GM12891 (cell line): ENCODE measurements at places on chromosomes 16 and 17.

DNA sequence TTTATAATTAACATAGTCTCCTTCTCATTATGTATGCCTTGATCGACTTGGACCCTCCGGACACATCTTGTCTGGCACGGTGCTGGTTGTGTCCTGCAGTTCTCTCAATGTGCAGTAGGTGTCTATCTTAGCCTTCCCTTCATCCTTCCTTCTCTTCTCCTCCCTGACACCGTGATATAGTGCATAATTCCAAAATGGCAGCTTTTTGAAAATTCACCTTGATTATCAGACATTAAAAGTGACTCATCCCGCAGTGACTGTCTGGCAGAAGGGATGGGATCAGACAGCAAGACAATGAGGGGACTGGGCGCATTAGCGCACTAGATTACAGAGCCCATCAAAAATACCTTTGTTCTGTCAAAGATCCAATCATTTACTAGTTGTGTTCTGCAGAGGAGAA is 70.0 kb upstream of the PMFBP1 start:
- no peak for DNase-seq

GRCh38 chr16:55149622-55150021 is 174.4 kb upstream of the IRX6 start:
- no peak for DNase-seq

DNA sequence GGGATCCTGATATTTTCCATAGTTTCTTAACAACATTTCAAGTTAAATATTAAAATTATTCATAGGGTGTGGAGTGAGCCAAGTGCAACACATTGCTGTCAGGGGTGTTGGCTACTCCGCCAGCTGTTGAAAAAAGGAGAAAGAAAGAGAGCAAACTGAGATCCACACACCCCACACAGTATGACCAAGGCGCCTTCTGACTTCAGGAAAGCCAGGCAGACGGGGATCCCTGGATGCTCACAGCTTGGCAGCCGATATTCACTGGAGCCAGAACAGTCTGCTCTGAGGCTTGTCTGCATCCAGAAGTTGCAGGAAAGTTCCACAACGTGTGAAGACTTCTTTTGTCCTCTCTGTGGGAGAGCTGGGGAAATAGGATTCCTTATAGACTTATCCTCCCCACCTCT is 9.3 kb downstream of the CHD9NB start:
- no peak for DNase-seq

GRCh38 chr16:19945934-19946333 is 61.3 kb upstream of the GPRC5B start:
- no peak for DNase-seq

- no peak for DNase-seq
These were observed 15.2 kb upstream of the ABCC3 start for GRCh38 chr17:50619489-50619888.

GRCh38 chr17:79093270-79093669 is 18.6 kb downstream of the ENGASE start:
- no peak for DNase-seq

DNA sequence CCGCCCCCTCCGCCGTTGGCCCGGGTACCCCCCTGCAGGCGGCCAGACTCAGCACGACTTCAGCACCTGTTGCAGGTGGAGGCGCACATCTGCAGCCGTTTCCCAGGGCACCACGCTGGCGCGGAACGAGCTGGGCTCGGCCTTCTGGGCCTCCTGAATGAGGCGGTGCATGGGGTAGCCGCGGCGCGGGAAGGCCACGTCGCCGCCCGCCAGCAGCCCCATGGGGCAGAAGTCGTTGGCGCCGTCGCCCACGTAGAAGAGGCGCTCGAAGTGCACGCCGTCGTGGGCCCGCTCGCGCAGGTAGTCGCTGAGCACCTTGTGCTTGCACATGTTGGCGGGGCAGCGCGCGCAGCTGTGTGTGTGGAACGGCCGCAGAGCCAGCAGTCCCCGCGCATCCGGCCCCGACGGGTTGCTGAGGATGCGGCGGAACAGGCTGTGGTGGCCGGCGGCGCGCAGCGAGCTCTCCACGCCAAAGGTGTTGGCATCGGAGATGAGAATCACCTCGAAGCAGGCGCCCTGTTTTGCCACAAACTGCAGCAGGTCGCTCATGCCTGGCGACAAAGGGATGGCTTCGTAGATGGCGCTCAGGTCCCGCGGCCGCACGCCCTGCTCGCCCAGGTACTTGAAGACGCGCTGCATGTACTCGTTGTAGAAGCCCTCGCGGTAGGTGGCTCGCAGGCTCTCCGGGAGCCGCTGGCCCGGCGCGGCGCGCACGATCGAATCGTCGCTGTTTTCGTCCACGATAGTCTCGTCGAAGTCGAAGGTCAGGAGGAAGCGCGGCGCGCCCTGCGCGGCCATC is 6.2 kb downstream of the PHOSPHO1 start:
- no peak for DNase-seq

DNA sequence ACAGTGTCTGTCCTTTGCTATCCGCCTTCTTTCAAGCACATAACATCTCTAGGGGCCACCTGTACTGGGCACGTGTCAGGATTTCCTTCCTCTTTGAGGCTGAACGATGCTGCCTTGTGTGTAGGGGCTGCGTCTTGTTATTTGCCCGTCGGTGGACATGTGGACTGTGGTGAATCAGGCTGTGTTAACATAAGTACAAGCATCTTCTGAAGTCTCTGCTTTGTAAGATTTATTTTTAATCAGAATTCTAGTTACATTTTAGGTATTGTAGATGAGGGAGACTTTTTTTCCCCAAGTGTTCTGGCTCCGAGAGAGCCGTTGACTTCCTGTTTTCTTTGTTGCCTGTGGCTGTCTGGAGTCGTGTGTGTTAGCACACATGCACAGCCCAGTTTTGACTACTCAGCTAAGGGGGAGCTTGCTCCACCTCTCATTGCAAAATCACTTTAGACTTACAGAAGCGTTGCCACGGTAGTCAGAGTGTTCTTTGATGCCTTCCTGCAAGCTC is 26.1 kb downstream of the SPG7 start:
- DNase-seq, result no peak

DNA sequence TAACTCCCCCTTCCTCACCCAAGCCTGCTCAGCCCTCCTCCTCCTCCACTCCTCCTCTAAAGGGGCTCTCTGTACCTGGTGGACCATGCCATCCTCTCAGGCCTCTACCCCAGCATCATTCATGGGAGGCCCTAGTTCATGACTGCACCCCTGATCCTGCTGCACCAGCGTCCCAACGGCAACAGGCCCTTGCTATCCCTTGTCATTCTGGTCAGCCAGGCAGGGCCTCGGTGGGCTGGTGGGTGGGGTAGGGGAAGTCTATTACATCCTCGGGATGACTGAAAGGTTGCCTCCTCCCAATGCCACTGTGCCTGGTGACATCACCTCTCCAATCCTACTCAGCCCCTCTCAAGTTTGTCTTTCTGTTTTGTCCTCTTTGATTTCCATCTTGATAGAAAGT is 19.7 kb downstream of the ALOX12B start:
- DNase-seq, result no peak

DNA sequence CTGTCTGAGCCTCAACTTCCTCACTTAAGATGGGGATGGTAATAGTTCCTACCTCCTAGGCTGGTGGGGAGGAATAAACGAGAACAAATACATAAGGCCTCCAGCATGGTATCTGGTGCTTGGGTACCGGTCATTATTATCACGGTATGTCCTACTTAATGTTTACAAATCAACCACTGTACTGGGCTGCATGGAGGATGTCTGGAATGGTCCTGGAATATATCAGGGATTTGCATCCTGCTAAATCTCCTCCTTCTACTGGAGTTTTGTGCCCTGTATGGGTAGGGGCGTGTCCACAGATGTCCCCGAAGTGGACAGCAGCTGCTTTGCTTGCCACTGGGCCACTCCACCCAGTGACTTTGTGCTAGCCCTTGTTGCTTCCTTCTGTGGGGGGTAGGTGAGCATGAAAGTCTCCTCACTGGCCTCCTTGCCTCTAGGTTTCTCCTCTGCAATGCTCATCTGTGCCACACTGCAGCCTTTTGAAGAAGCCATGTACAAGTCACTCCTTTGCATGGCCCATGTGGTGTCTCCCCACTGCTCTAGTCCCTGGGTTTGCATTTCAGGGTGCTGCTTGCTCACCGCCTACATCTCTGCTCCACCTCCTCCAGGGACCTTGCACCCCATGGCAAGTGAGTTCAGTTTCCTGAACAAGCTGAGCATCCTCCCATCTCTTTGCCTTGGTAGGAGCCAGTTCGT is 2.2 kb upstream of the CMIP start:
- no peak for DNase-seq

DNA sequence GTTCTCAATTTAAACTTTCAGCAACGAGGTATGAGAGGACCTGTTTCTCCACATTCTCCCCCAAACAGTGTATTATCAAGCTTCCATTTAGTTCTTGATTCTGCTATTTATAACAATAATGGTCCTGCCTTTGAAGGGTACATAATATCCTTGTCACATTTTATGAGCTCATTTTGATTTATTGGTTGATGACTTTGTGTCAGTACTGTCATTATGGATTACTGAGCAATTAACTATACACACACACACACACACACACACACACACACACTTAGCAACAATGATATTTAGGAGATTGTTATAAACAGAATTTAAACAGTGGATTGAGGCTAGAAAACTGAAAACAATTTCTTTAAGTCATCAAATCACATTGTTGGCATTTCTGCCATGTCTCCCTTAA is 7.0 kb downstream of the TMIGD1 start:
- no peak for DNase-seq

DNA sequence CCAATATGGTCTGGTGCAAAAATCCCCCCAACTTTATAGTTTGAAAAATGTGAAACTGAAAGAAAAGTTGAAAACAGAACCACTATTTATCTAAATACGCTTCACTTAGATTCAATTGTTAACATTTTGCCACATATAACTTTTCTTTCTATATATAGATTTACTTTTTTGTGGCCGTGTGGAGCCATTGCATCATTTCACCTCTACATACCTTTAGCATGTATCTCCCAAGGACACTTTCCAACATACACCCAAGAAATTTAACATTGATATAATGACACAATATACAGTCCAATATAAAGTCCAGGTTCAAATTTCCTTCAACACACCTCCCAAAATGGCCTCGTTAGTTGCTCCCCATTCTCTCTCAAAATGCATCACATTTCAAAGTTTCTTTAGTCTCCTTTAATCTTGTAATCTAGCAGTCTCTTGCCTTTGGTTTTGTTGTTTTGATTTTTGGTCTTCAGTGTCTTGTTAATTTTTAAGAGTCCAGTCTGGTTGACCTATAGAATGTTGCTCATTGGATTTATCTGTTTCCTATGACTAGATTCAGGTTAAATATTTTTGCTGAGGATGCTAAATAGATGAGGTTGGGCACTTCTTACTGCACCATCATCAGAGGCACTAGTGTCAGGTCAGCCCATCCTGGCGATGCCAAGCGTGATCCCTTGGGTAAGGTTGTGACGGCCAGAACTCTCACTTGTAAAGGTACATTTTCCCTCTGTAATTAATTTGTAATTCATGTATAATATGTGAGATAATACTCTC is 64.3 kb upstream of the BCAR1 start:
- no peak for DNase-seq

DNA sequence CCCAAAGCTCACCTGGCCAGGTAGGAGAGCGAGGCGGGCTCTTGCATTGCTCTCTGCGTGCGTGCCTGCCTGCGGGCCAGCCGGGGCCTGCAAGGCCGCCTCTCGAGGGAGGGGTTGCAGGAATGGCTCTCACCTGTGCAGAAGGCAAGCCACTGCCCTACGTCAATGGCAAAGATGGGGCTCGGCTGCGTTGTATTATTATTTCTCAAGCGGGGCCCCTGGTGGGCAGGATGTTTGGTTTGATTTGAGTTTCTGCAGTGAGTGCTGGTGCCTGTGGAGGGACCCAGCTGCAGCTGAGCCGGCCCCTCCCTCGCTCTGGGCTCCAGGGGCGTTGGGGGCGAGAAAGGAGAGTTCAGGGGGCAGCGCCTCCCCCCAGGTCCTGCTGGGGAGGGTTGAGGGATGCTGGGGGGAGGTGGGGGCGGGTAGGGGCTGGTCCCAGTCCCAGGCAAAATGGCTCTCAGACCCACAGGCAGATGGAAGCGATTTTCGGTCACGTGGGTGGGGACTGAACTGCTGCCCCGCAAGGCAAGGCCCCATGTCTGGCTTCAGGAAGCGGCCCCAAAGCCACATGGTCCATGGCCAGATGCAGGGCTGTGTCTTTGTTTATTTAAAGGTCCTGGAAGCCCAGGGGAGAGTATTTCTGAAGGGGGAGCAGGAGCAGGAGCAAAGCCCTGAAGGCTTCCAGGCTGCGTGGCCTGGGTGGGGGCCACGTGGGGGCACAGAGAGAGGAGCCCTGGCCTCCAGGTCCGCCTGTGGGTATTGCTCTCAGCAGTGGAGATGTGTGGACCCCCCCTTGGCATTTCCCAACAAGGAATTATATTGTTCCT is 338.8 kb downstream of the SEC14L1 start:
- no peak for DNase-seq

DNA sequence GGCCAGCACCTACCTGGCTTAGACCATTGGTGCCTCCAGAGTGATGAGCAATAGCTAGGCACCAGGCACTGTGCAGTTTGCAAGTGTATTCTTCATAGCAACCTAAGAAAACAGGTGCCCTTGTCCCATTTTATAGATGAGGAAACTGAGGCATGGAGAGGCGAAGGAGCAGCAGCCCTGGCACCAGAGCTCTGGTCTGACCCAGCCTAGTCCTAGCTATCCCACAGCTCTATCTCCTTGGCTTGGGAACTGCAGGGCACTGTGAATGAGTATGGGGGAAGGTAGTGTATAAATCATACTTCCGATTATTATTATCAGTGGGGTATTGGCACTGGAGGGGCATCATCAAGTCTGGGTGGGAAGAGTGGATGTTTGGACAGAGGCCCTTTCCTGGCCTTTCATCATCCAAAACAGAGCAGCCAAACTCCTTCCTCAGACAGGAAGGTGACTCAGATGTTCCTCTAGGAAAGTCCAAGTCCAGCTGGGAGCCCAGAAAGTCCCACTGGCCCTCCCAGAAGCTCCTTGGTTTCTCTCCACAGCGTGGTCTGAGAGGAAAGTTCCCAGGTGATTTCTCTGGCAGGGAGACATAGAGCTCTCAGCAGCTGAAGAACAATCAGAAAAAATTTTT is 32.0 kb upstream of the PLLP start:
- DNase-seq, result no peak

GRCh38 chr16:9097266-9098219 is 6.1 kb downstream of the HAPSTR1 start:
- DNase-seq, result no peak

GRCh38 chr17:50850640-50851039 is 15.3 kb downstream of the WFIKKN2 start:
- DNase-seq, result no peak

GRCh38 chr16:27566417-27566816 is 16.5 kb downstream of the KATNIP start:
- no peak for DNase-seq

- DNase-seq, result no peak
These were observed 137.6 kb downstream of the COPRS start for GRCh38 chr17:31721291-31722025.

DNA sequence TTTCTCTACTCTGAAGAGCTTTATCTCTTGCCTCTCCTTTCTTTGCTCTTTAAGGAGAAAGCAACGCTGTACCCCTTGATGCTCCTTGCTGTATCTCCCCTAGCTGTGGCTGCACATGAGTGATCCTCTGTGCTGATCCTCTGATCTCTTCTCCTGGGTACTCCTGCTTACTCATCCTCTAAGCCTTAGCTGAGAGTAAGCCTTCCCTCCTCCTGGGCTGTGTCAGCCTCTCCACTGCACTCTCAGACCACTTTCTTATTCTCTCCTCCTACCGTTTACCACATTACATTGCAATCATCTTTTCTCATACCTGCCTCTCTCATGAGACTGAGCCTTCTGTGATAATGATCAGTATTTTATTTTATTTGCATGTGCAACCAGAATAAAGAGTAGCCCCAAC is 25.1 kb downstream of the SOX9 start:
- no peak for DNase-seq

- no peak for DNase-seq
These were observed 18.2 kb downstream of the NLRC5 start for GRCh38 chr16:57007530-57007929.
